Central memory CD8-positive, alpha-beta T cell (primary cell): ENCODE measurements at places on chromosomes 7 and 10.

GRCh38 chr7:105487579-105488571, 34.2 kb downstream of the PUS7 start:
- no peak for DNase-seq

DNA sequence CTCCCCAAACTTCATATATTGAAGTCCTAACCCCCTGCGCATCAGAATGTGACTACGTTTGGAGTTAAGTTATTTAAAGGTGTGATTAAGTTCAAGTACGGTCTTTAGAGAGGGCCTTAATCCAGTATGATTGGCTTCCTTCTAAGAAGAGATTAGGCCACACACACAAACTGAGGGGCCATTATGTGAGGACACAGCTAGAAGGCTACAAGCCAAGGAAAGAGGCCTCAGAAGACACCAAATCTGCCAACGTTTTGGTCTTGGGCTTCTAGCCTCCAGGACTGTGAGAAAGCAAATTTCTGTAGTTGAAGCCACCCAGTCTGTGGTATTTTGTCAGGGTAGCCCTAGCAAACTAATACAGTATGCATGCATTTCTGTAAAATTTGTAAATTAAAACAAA, 41.7 kb downstream of the REEP3 start:
- DNase-seq: no peak

GRCh38 chr10:111116211-111116610, 39.4 kb downstream of the ADRA2A start:
- no peak for DNase-seq

DNA sequence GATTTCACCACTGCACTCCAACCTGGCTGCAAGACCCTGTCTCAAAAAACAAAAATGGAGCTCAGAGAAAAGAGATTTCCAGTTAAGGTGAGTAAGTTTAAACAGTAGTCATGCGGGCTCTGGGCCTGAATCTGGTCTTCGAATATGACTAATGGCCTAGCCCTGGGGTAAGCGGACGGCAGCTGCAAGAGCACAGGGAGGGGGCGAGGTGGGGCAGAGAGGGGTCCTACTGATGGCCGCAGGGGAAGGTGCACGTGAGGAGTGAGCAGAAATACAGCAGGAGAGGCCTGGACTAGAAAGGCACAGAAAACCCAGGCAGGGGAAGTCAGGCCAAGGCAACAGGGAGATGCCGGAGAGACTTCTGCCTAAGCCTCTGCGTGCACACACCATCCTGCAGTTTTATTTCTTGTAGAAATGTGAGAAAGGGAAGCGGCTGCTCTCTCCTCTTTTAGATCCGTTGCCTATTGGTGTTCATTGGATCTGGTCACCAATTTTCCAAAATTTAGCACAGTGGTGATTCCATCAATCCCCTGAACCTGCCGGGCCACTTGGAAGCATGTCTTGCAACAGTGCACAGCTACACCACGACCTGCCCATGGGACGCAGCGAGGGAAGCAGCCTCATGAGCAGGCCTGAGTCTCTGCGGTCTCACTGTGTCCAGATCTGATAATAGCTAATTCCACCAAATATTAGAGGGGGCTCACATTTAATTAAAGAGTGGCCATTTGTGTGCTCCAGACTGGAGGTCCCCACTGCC, 139.0 kb downstream of the PAXIP1 start:
- no peak for DNase-seq

DNA sequence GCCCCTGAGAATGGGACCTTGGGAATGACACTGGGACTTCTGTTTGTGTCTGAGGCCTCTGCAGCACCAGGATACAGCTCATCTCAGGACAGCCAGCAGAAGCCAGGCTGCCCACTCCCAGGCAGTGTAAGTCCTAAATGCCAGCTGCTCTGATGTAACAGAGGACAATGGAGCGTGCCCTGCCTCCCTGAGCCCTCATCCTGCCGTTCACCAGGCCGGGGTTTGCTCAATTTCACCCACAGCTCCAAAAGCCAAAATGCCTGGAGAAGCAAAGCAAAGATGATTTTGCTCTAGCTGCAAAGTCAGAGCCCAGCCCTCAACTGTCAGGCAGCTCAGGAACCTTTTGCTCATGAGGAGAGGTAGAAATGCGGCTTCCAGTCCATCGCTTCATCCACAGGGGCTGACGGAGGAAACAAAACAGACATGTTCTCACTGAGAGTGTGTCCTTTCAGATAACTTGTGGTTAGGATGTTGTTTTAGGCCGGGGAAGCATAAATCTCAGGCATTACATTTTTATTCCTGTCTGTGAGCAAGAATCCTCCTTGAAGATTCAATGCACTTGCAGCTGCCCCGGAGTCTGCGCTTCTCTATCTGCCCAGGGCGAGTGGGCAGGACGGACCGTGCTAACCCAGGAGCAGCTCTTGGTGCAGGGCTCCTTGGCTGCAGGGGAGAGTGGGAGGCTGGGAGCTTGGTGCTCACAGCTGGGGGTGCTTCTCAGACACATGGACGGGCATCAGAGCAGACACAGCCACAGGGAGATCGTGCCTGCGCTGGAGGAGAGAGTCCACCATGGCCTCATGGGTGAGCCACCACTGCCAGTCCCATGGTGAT, 83.2 kb upstream of the CHST15 start:
- no peak for DNase-seq

- no peak for DNase-seq
Measured at GRCh38 chr7:20665096-20665495, 49.6 kb downstream of the ABCB5 start.

GRCh38 chr7:151148319-151149259, 18.9 kb downstream of the GBX1 start:
- no peak for DNase-seq

GRCh38 chr7:82247814-82248433, 195.7 kb downstream of the CACNA2D1 start:
- no peak for DNase-seq

DNA sequence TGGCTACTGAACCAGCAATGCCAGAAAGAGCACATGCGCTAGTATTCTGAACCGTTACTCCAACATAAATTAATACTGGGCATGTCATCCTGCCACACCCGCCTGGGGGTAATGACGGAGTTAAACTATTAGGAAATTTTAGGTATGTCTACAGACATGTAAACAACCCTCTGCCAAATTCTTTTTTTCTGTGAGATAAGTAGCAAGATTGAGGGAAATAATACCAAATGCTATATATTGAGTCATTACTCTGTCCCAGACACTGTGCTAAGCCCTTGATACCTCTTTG, 7.4 kb downstream of the LSMEM1 start:
- no peak for DNase-seq

DNA sequence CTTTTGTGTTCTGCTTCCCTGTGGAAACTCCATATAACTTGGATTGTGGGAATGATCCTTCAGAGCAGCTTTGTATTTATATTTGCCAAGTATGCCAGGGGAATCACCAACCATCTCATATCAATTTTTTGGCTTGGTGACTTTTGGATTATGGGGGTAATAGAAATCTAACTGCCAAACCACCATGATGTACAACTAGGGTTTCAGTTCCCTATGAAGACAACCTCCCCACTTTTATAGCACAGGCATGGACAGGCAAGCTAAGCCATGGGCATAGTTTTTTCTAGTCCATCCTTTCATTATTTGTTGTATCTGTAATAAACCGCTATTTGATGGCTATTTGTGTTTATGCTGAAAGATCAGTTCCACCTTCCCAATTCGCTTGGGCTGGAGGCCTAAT, 17.7 kb downstream of the NPY start:
- DNase-seq: no peak

- no peak for DNase-seq
Measured at GRCh38 chr7:155354371-155355048, 56.8 kb downstream of the INSIG1 start.

GRCh38 chr10:23768281-23768680, 329.4 kb downstream of the OTUD1 start:
- no peak for DNase-seq

- DNase-seq: no peak
Measured at GRCh38 chr7:104217620-104218019, 9.8 kb upstream of the ORC5 start.

DNA sequence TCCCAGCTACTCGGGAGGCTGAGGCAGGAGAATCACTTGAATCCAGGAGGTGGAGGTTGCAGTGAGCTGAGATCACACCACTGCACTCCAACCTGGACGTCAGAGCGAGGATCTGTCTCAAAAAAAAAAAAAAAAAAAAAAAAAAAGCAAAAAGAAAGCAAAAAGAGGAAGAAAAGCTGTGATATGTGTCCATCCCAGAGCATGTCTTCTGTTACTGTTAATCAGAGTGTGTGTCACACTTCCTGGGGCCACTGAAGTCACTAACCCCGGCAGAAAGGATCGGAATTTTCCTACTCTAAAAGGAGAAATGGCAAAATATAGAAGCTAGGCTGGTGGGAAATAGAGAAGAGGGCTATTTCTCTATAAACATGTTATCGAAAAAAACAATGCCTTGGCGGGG, 11.9 kb downstream of the PIK3AP1 start:
- DNase-seq: no peak

DNA sequence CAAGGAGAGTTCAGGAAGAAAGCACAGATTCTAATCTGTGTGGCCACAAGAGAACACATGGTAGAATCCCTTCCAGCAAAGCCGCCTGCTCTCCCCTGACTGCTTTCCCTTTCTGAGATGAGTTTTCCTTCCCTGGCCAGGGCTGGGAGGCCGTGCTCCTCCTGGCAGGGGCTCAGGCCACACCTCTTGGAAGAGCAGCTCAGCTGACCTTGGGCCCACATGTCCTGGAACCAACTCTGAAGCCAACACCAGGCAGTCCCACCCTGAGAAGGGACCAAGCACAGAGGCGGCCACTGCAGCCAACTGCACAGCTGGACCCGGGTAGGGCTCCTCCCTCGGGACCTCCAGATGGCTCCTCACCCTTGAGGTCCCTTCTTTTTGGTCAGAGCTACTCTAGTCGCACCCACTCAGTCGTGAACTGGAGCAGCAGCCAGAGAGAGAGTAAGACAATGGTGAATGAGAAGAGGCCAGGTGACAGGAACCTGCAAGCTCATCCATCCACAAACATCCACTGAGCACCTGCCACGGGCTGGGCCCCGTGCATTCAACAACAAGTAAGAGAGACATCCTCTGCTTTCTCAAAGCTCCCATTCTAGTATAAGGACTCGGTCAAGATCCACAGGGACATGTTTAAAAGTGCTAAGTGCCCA, 40.3 kb downstream of the FAM53B start:
- DNase-seq: no peak

GRCh38 chr7:112743811-112744210, 46.4 kb downstream of the TMEM168 start:
- DNase-seq: no peak

DNA sequence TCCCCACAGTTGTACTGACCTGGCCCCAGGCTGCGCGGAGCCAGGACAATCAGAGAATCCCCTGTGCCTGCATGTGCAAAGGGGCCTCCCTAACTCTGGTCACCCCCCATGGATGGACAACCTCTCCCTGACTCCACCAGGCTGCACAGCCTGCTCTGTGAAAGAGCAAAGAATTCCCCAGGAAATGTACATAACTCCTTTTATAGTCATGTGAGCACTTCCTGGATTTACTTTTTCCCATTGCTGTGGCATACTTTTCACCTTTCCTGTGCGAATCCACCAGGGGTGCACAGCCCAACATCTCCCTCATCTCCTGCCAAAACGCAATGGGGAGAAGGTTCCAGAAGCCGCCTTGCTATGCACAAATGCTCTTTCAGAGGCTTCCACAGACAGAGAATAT, 27.9 kb downstream of the FGFR2 start:
- DNase-seq: no peak

GRCh38 chr10:88388324-88388723, 194.8 kb downstream of the RNLS start:
- DNase-seq: no peak

GRCh38 chr10:126458466-126458865, 70.2 kb upstream of the ADAM12 start:
- no peak for DNase-seq

DNA sequence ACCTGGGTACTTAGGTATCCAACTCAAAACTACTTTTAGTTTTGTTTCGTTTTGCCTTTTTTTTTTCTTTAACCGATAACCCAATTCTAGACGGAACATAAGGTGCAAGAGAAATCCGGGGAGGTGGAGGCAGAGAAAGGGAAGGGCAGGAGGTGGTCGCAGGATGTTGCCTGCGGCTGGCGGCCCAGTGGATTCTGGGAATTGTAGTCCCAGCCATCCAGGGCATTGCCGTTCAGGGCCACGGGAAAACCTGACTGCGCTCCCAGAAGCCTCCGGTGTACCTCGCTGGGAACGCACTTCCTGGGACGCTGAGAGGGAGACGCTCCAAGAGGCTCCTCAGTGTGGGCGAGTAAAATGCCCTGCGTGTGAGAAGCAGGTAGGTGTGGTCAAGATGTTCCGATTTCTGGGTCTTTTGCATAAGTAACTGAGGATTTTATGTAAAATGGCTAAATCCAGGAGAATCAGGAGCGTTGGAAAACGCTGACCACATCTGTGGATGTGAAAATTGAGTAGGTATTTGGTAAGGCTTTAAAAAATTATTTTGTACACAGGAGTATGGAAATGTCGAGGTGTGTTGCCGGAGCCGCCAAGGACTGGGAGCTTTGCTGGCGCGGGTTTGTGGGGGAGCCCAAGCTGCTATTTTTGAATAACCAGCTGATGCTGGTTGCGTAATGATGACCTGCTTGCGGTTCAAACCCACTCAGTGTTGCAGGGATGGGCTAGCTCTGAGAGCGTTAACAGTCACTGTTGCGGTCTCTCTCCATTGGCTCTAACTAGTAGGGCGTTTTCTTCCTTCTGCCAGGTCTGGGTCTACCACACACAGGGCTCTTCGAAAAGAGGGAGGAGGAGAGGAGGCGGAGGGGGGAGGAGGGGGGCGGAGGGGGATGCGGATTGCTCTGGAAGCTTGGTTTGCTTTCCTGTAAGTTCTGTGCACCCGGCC, at the start of gene CLDN12:
Gene CLDN12 (plus strand): TSS at position 288 of the 940 bp plus-strand sequence. CDS start 9,216 bp downstream, outside the sequence.
- peak; percentile 75 for DNase-seq

DNA sequence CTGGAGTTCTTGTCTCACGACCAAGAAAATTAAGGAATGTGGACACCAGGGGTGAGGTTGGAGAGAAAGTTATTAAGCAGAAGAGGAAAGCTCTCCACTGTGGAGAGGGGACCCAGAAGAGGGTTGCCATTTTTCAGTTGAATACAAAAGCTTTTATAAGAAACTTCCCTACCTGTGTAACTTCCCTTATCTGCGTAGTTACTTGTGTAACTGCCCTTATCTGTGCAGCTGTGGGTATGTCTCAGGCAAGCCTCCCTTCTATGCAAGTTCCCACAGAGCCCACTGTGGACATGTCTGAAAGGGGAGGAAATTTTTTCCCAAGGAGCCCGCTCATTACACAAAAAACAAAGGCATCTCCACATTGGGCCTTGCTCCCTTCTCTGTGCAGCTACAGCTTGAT, 94.9 kb downstream of the SVOPL start:
- no peak for DNase-seq

DNA sequence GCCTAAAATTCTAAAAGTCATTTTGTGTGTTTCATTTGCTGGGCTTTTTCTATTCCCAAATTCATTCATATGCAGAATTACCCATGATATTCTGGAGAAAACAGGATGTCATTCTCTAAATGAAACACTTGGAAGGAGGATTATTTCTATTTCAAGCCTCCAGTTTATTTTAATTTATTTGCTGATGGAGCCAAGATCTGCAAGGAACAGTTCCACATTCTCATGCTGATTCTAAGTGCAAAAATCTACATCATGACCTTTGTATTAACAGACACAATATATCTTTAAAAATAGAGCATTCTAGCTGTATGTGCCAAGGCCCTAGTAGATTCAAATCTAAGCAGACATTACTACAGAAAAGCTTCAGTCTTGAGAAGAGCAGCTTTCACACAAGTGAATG, 51.3 kb upstream of the KCND2 start:
- DNase-seq: no peak
